ENCODE measurements at places on chromosomes 1 and 21. TPM values are rescaled to one million over a fixed set of nuclear protein-coding genes. Genes with fewer than 3 reads are reported as not detected.

The CYP4A22 gene
- total RNA-seq: not detected

The KCNK2 gene
- total RNA-seq: not detected

The THEM5 gene
- not detected for total RNA-seq

The TRMT1L gene
- 20.0 TPM for total RNA-seq

The GBP4 gene
- 19.2 TPM for total RNA-seq

The LELP1 gene
- not detected for total RNA-seq

The BMP8B gene
- total RNA-seq: 1.2 TPM

The SLAMF9 gene
- total RNA-seq: not detected

The UTS2 gene
- 5.9 TPM for total RNA-seq

The AMY1A gene
- total RNA-seq: not detected

The RHEX gene
- 34.8 TPM for total RNA-seq

DNA sequence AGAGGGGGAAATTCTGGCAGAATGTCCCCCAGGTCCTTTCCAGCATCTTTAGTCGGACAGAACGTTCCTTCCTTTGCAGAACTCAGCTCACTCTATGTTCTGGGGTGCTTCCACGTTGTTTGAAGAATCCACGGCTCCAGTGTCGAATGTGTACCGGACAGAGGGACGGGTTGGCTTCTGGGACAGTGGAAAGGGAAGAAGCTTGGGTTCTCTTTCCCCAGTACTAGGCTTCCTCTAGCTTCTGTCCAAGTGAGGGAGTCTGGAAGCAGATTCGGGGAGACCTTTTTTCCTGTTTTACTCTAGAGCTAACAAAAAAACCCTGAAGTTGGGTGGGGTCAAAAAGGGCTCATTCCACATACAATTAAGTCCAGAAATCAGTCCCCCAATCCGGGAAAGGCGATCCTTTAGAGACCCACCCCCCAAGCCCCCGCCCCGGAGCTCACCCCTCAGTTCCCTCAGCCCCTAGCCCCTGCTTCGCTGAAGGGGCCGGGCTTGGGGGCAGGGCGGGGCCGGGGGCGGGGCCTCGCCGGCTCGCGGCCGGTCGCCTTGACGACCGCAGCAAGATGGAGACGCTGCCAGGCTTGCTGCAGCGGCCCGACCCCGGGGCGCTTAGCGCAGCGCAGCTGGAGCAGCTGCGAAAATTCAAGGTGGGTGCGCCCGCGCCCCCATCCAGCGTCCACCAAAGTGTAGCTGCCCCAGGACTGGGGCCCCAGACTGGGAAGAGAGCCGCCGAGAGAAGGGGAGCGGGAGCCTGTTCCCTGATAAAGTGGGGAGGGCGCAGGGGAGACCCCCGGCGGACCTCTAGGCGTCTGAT is at the start of gene RIIAD1:
Gene RIIAD1, plus strand, starts transcription at position 549 of the 814 bp plus-strand sequence. Its CDS starts 15 bp downstream, at position 564.
- peaks cover 50% of the 10 kb centered on the region for H3K27me3 ChIP-seq
- H3K4me1 ChIP-seq: peaks cover 27% of the 10 kb centered on the region
- DNase-seq: peak; percentile 36
- no peaks in the 10 kb centered on the region for H3K36me3 ChIP-seq
- peak within 1 kb of the TSS; percentile 83 for H3K4me3 ChIP-seq
- H3K27ac ChIP-seq: peak within 1 kb of the TSS; percentile 35

- no peak for DNase-seq
- peak overlapping the region; percentile 60 for H3K4me3 ChIP-seq
- H3K36me3 ChIP-seq: peaks cover 56% of the 10 kb centered on the region
- no peaks in the 10 kb centered on the region for H3K27me3 ChIP-seq
- H3K27ac ChIP-seq: peak overlapping the region; percentile 22
Observed at GRCh38 chr1:32307324-32307723, 15.4 kb downstream of the HDAC1 start.

DNA sequence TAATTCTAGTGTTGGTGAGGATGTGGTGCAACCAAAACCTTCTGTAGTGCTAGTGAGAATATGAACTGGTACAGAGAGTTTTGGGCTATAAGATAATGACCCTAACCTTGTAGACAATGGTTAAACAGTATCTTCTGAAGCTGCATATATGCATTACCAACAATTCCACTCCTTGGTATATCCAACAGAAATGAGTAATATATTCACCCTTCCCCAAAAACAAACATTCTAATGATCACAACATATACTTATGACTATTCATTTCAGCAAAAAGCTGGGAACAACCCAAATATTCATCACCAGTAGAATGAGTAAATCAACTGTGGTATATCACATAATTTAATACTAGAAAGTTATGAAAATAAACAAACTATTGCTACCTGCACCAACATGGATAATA is 39.6 kb upstream of the DPYD start:
- no peak for DNase-seq
- H3K4me1 ChIP-seq: no peaks in the 10 kb centered on the region
- H3K36me3 ChIP-seq: no peaks in the 10 kb centered on the region

- no peaks in the 10 kb centered on the region for H3K27me3 ChIP-seq
- H3K36me3 ChIP-seq: no peaks in the 10 kb centered on the region
- no peaks in the 10 kb centered on the region for H3K4me1 ChIP-seq
- H3K27ac ChIP-seq: no peak overlapping the region
- no peak for DNase-seq
Observed at GRCh38 chr1:48030211-48030610, 33.0 kb upstream of the TRABD2B start.

- H3K4me3 ChIP-seq: no peak overlapping the region
- no peak for DNase-seq
- no peaks in the 10 kb centered on the region for H3K36me3 ChIP-seq
- no peaks in the 10 kb centered on the region for H3K27me3 ChIP-seq
- no peak overlapping the region for H3K27ac ChIP-seq
Observed at GRCh38 chr1:112711041-112711440, 4.1 kb downstream of the PPM1J start.

- H3K36me3 ChIP-seq: no peaks in the 10 kb centered on the region
- no peak for DNase-seq
- peaks cover 17% of the 10 kb centered on the region for H3K27me3 ChIP-seq
- H3K4me3 ChIP-seq: no peak overlapping the region
- H3K4me1 ChIP-seq: peaks cover 8% of the 10 kb centered on the region
Observed at GRCh38 chr1:11563560-11564069, 84.7 kb downstream of the DISP3 start.

DNA sequence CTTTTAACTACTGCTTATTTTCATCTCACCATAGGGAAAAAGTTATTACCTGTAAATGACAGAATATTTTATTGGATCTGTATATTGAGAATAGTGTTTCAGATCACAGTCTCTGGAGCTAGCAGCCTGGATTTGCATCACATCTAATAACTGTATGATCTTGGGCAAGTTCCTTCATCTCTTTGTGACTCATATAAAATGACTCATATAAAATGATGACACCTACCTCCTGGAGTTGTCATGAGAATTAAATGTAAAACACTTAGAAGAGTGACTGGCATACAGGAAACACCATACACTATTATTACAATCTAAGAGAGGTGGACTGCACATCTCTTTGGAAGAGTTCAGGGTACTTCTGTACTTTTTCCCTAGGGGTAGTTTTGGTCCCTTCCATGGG is 421.3 kb downstream of the NEGR1 start:
- H3K27ac ChIP-seq: no peak overlapping the region
- H3K4me3 ChIP-seq: no peak overlapping the region
- H3K4me1 ChIP-seq: no peaks in the 10 kb centered on the region
- H3K36me3 ChIP-seq: no peaks in the 10 kb centered on the region

- peak overlapping the region; percentile 78 for H3K4me3 ChIP-seq
- no peaks in the 10 kb centered on the region for H3K36me3 ChIP-seq
- H3K27me3 ChIP-seq: no peaks in the 10 kb centered on the region
- peak; percentile 62 for DNase-seq
Observed at GRCh38 chr21:42460391-42461184, 35.4 kb downstream of the RSPH1 start.

DNA sequence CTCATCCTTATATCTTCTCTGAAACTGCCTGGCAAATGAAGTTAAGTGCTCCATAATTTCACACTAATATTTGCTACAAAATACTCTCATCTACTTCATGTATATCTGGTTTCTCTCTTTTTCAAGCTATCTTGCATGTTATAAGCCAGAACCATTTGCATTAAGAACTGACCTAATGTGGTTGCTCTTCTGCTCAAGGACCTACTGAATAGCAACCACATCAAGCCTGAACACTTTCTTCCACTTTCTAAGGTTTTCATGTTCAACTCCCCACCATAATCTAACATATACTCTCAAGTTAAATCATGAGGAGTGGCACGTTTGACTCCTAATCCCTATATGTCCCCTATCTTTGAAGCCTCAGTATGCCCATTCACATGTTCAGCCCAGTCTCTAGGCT is 27.2 kb downstream of the RGS1 start:
- no peak overlapping the region for H3K27ac ChIP-seq
- peaks cover 44% of the 10 kb centered on the region for H3K4me1 ChIP-seq
- DNase-seq: no peak
- H3K4me3 ChIP-seq: no peak overlapping the region
- no peaks in the 10 kb centered on the region for H3K27me3 ChIP-seq

- no peaks in the 10 kb centered on the region for H3K27me3 ChIP-seq
- H3K4me3 ChIP-seq: no peak overlapping the region
- no peak for DNase-seq
- no peak overlapping the region for H3K27ac ChIP-seq
- H3K4me1 ChIP-seq: no peaks in the 10 kb centered on the region
Observed at GRCh38 chr1:202762019-202762418, 46.2 kb downstream of the KDM5B start.

DNA sequence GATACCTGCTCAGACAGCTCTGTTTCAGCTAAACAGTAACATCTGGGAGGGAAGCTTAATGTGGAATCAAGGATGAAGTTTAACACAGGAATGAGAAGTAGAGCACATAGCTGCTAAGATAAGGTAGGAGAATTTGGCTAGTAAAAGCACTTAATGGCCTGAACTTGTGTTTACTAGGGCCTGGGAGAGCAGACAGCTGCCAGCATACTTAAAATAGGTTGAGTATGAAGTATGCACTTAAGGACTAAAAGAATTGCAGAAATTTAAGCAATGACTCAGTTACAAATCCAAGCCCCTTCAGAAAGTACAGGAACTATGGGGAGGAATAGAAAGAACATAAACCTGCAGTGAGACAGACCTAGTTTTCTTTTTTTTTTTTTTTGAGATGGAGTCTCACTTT is 53.0 kb downstream of the BACH1 start:
- H3K27me3 ChIP-seq: no peaks in the 10 kb centered on the region
- H3K36me3 ChIP-seq: peaks cover 70% of the 10 kb centered on the region
- peaks cover 21% of the 10 kb centered on the region for H3K4me1 ChIP-seq
- DNase-seq: no peak

GRCh38 chr21:44929799-44930542 is 9.3 kb upstream of the ITGB2 start:
- no peaks in the 10 kb centered on the region for H3K36me3 ChIP-seq
- peaks cover 70% of the 10 kb centered on the region for H3K4me1 ChIP-seq
- peak overlapping the region; percentile 87 for H3K27ac ChIP-seq

GRCh38 chr1:26358411-26359384 is 4.8 kb upstream of the CRYBG2 start:
- peaks cover 9% of the 10 kb centered on the region for H3K27me3 ChIP-seq
- H3K4me1 ChIP-seq: peaks cover 25% of the 10 kb centered on the region
- DNase-seq: no peak
- H3K27ac ChIP-seq: no peak overlapping the region
- H3K36me3 ChIP-seq: no peaks in the 10 kb centered on the region

- H3K27ac ChIP-seq: no peak overlapping the region
- no peak overlapping the region for H3K4me3 ChIP-seq
- peaks cover 10% of the 10 kb centered on the region for H3K27me3 ChIP-seq
- peaks cover 2% of the 10 kb centered on the region for H3K4me1 ChIP-seq
- H3K36me3 ChIP-seq: no peaks in the 10 kb centered on the region
Observed at GRCh38 chr1:94602316-94602715, 60.8 kb upstream of the F3 start.

GRCh38 chr1:36107394-36107793 is 17.6 kb downstream of the COL8A2 start:
- no peak overlapping the region for H3K4me3 ChIP-seq
- H3K4me1 ChIP-seq: no peaks in the 10 kb centered on the region
- H3K27ac ChIP-seq: no peak overlapping the region
- DNase-seq: no peak

GRCh38 chr1:54750596-54750995 is 13.7 kb downstream of the PARS2 start:
- no peak overlapping the region for H3K4me3 ChIP-seq
- no peaks in the 10 kb centered on the region for H3K4me1 ChIP-seq
- no peak overlapping the region for H3K27ac ChIP-seq
- no peak for DNase-seq
- no peaks in the 10 kb centered on the region for H3K27me3 ChIP-seq

DNA sequence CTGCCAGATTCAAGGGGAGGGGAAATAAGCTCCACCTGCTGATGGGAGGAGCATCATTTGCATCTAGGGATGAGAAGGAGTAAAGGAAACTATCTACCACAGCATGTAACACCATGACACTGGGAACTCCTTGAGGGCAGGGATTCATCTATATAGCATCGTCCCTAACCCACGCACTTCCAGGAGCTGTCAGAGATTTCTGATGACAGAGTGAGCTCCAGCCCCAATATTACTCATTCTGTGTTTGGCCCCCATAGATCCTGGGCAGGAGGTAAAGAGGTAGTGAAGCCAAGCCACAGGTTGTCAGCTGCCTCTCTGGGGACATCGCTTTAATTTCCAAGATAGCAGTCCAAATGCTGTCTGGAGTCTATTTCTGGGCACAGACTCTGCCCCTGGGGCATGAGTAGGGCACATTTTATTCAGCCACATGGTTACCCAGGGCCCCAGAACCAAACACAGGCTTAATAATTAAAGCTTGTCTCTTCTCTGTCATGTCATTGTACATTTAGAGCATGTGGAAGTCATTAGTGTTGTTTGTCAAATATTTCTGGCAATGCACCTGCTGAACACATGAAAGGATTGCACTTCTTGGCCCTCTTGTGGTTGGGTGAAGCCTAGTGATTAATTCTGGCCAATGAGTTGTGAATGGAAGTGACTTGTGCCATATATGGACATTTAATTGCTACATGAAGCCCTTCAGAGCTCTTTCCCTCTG is 105.9 kb upstream of the POU3F1 start:
- peaks cover 1% of the 10 kb centered on the region for H3K36me3 ChIP-seq
- no peak for DNase-seq
- peak overlapping the region; percentile 80 for H3K27ac ChIP-seq
- H3K27me3 ChIP-seq: no peaks in the 10 kb centered on the region
- H3K4me3 ChIP-seq: peak overlapping the region; percentile 4

DNA sequence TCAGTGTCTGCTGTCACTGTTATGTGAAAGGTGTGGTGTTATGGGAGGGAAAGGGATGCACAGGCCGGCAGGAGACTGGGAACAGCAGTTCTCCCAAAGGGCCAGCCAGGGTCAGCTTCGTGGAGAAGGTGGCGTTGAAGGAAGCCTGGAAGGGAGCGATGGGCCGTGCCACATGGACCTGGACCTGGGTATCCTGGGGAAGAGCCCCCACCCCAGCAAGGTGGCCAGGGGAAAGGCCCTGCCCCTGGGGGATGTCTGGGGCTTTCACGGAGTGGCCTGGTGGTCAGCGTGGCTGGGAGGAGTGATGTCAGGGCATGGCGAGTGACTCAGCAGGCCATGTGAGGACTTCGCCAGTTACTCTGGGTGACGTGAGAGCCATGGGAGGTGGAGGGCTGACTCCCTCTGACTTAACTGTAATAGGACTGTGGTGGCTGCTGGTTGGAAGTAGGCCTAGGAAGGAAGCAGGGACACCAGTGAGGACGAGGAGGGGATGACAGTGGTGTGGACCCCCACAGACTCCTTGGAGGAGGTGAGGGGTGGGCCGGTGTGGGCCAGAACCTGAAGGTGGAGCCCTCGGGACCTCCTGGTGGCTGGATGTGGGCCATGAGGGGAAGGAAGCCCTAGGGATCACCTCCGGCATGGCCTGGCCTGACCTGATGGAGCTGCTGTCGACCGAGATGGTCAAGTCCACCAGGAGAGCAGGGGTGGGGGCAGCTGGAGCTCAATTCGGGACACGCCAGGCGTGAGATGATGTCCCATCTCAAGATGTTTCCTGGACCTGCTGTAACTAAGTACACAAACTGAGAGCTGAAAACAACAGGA is 54.5 kb downstream of the BACE2 start:
- no peaks in the 10 kb centered on the region for H3K27me3 ChIP-seq
- no peak overlapping the region for H3K27ac ChIP-seq
- DNase-seq: no peak
- peaks cover 4% of the 10 kb centered on the region for H3K36me3 ChIP-seq
